ENCODE measurements at places on chromosomes 16 and 17.

- DNase-seq = no peak
Observed at GRCh38 chr16:63442246-63442645, 1406.0 kb upstream of the CDH8 start.

DNA sequence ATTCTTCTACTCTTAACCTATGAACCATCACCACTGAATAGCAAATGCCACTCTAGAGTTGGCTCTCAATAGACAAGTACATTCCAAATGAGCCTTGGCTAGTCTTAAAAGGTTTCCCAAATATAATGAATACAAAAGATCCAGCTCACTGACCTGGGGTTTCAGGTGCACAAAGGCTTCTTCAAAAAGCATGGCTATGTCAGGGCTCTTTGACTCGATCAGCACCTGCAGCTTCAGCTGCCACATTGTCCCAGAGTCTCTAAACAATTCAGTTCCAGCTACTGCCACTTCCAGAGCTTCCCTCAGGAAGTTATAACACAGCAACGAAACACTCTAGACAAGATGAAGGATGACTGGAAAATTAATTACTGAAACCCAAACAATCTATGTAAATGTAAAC, 16.0 kb upstream of the COPRS start:
- DNase-seq = no peak

- DNase-seq = no peak
Observed at GRCh38 chr16:48383877-48384519, 1.2 kb downstream of the SIAH1 start.

DNA sequence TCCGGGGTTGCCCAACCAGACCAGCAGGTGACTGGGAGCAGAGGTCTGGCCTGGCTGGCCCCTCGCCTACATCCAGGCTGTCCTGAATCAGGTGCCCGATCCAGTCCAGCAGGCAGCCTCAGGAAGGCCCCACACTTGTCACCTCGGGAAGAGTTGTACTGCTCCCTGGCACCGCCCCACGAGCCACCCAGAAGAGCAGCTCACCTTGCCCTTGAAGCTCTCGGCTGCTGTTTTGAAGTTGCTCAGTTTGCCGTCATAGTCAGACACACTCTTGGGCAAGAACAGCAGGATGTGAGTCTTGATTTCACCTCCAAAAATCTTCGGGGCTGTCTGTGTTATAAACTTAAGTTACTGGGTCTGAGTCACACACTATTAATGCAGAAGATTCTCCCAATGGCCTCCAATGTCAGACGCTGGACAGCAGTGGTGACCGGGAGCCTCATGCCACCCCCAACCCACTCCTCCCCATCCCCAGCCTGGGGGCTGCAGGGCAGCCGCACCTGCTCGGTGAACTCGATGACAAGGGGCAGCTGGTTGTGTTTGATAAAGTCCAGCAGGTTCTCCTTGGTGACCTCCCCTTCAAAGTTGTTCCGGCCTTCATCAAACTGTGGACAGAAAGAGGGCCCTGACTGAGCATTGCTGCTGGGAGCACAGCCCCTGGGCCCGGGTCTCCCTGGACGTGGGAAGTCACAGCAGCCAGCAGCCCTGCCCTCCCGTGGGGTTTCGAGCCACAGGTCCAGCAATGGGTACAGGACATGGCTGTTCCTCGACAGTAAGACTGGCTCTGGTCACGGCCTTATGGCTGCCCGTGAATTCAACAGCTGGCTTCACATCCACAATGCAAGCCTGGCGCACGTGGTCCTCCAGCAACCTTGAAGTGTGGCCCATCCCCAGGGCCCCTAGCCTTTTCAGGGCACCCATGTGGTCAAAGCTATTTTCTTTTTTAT, 12.2 kb upstream of the PPP1R27 start:
- DNase-seq = no peak

- DNase-seq = no peak
Observed at GRCh38 chr17:50047488-50048126, 8.3 kb upstream of the ITGA3 start.

DNA sequence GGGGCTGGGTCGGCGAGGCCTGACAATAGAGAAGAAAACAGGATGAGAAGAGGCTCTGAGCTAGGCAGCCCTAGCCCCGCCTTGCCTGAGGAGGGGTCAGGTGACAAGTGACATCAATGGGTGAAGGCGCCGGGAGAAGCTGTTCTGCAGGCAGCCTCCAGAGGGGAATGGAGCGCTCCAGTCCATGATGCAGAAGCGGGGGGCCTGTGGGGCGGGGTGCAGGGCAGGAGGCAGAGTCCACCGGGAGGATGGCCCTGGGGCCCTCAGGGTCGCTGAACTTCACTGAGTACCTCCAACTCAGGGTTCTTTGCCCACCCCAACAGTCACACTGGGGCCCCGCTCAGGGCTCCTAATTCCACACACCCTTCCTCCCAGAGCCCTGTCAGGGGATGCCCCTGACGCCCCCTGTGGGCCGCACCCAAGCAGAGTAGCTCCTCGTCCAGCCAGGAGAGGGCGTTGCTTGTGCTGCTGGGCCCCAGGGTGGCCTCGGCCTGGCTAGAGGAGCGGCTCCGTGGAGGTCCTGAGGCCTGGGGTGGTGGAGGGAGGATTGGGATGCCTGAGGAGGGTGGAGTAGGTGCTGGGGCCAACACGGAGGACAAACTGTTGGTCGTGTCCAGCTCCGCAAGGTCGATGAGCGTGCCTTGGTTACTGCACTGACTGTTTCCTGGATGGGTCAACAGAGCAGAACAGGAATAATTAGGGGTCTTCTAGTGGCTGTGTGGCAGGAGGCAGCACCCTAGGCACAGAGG, 20.8 kb downstream of the GGA3 start:
- DNase-seq = peak; percentile 37

DNA sequence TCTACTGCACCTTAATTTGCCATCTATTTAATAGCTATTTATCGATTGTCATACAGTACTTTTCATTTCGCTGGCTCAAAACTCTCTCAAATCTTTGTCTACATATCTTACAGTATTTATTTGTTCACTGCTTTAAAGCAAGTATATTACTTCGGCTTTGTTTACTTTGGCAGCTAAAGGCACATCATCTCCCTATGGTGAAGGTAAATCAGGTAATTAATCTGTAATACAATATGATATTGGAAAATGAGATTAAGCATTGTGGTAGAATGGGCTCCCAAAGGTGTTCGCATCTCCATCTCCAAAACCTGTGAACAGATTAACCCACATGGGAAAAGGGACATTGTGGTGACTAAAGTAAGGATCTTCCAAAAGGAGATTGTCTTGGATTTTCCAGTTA, 6.5 kb downstream of the TMEM170A start:
- DNase-seq = no peak

DNA sequence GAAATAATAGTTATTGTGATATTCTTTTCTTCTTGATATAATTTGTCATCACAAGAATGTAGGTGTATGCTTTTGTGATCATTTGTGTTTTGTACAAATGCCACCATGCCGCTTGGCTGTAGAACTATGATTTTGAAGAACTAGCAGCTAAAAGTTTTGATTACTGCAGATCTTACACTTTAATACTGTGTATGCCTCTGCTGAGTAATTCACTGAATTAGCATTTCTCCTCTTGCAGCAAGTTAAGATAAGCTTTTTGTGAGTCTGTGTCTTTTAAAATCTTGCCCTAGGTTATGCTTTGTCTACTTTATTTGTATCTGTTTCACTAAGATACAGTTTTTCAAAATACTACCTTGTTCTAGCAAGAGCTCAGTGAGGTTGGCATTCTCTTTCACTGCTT, 326.5 kb upstream of the TBX2 start:
- DNase-seq = no peak

DNA sequence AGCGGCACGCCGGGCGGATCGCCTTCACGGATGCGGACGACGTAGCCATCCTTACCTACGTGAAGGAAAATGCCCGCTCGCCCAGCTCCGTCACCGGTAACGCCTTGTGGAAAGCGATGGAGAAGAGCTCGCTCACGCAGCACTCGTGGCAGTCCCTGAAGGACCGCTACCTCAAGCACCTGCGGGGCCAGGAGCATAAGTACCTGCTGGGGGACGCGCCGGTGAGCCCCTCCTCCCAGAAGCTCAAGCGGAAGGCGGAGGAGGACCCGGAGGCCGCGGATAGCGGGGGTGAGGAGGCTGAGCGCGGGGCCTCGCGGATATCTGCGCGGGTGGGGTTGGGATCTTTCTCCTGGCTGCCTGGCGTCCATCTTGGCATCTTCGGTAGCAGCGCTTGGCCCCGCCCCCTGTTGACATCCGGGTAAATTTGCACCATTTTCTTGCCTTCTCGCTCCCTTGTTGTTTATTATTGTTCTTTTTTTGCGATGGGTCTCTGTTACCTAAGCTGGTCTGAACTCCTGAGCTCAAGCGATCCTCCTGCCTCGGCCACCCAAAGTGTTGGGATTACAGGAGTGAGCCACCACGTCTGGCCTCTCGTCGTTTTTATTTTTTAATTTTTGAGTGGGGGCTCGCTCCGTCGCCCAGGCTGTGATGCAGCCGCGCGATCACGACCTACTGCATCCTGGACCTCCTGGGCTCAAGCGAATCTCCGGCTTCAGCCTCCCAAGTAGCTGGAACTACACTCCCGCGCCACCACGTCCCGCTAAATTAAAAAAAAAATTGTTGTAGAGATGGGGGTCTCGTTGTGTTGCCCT, 898 bp downstream of the TERF2IP start:
- DNase-seq = peak; percentile 93

GRCh38 chr17:48550502-48551213, 5.7 kb upstream of the HOXB2 start:
- DNase-seq = peak; percentile 72

DNA sequence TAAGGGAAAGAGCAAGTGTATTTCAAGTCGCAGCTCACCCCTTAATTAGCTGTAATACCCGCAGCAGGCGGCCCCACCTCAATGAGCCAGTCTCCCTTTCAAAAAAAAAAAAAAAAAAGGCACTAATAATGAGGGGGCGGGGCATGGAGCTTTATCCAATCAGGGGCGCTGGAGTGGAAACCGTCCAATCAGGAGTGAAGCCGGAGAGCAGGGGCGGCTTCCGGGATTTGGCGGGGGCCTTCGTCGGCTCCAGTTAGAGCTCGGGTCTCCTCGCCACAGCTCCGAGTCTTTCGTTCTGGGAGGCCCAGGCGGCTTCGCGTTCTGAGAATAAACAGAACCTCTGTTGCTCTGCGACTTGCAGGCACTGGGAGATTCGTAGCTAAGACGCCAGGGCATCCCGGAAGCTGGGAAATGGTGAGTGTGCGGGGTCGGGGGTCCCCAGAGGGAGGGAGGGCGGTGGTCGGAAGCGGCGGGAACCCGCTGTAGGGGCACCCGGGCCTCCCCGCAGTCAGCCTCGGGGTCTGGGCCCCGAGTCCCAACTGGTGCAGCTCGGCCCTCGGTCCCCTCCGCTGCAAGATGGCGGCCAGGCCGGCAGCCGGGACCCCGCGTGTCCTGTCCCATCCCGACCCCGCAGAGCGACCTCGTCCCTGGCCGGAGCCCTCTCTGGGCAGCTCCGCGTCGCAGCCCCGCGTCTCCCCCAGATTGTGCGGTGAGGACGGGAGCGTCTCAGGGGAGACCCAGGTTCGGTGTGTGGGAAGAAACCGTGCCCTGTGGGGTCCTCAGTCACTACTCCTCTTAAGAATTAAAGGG, at the start of gene ZNF267:
TSS of gene ZNF267 (plus strand) at position 252 of the 810 bp plus-strand sequence. CDS start at position 412, 160 bp downstream.
- peak; percentile 83 for DNase-seq

DNA sequence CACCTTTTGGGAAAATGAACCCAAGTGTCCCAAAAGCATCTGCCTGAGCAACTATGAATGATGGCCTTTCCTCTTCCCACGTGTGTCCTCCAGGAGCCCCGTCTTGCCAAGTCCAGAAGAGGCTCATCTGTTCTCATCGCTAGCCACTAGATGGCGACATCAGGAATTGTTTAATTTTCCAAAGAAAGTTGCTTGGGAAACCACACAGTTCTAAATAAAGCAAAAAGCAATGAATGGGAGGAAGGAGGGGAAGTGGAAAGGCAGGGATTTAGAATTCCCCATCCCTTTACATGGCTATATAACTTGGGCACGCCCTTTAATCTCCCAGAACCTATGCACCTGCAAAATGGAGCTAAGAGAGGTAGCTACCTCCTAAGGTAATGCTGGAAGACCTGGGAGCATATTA, 9.0 kb upstream of the CDH5 start:
- DNase-seq = no peak

DNA sequence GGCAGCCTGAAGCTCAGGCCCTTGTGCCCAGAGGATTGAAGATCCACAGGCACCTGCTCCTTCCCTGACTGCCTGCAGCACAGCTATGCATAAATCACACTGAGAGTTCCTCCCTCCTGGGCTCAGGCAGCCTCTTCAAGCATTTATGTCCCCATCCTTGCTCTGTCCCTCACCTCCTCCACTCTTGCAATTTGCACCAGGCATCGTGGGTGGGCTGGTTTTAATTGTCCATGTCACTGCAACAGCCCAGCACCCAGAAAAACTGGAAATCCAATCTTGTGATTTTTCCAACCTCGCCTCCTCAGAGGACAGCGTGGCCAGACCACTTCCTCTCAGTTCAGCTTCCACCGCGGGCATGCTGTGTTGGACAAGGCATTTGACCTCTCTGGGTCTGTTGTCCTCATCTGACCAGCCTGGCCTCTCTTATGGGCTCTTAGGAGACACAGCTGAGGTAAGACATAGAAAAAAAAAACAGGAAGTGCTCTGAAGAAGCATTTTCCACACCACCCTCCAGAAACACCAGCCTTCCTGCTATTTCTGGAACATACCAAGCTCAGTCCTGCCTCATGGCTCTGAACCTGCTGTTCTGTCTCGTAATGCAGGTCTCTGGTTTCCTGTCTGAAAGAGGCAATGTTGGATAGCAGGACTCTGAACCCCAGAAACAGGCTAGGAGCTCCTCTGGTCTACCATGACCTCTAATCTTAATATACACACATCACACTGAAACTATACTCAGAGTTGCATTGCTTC, 8.3 kb downstream of the TMEM114 start:
- peak; percentile 29 for DNase-seq

GRCh38 chr16:89383095-89384003, 107.0 kb downstream of the ANKRD11 start:
- DNase-seq = no peak
